NCI-H345 (cell line): ENCODE measurements at places on chromosomes 1 and 21.

- DNase-seq = no peak
These were observed 5.4 kb upstream of the PSMG1 start for GRCh38 chr21:39188521-39189139.

DNA sequence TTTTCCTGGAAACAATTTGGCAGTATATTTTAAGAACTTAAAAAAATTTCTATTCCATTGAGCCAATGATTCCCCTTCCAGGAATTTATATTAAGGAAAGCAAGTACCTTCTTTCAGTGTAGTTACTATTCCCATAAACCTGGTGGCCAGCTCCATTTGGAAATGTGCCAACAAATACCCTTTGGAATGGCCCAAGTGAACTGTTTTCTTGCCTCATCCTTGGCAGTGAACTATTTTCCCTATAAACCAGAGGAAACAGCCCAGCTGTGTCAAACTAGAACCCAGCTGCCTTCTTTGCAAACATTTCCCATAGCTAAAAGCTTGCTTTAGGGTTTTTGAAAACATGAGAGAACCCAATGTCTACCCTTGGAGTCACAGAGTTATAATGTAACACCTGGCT, 496.9 kb downstream of the NEGR1 start:
- no peak for DNase-seq

GRCh38 chr1:214004014-214004413, 16.2 kb downstream of the PROX1 start:
- no peak for DNase-seq

DNA sequence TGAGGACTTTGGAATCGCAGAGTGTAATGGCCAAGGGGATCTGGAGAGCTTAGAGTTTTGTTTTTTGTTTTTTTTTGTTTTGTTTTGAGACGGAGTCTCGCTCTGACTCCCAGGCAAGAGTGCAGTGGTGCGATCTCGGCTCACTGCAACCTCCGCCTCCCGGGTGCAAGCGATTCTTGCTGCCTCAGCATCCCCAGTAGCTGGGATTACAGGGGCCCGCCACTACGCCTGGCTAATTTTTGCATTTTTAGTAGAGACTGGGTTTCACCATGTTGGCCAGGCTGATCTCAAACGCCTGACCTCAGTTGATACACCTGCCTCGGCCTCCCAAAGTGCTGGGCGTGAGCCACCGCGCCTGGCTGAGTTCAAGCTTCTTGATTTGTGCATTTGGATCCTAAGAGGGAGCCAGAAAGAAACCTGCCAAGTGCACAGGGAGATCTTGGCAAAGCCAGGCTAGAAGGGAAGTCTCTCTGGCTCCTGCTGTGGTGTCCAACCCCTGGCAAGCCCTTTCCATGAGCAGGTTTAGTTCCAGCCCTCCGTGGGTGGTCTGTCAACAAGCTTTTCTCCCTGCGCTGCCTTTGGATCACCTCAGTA, 852 bp downstream of the FAAH start:
- DNase-seq = no peak

DNA sequence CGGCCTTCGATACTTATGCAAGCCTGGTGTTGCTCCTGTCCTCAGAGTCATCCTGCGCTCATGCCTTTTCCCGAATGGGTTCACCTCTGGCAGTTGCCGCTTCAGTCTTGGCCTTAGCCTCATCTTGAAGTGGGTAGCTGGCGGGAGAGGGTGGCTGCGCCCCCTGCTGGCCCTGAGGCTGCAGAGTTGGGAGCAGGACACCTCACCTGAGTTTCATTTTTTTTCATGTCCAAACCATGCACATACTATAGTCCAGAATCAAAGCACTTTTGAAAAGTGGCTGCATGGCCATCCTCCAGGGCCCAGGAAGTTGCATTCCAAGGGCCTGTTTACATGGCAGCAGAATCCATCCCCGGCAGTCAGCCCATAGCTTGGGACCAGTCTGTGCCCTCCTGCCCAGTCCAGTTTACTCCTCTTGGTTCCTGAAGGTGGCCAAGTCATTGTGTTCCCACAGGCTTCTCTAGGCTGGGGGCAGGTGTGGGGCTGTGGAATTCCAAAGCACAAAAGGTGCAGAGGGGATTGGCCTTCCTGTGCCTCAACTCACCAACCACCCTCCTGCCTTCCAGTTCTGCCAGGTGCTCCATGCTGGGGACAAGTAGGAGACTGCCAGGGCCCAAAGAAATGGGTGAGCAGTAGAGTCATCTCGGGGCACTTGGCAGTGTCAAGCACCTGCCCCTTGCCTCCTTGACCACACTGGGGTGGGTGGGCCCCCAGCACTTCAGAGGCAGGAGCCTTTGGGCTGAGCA, 44.0 kb downstream of the YARS1 start:
- peak; percentile 79 for DNase-seq

- DNase-seq = no peak
These were observed 164.9 kb downstream of the DYRK1A start for GRCh38 chr21:37531431-37531932.

GRCh38 chr1:8409106-8409505, 91.2 kb downstream of the SLC45A1 start:
- no peak for DNase-seq

GRCh38 chr1:196380316-196380715, 227.9 kb downstream of the KCNT2 start:
- DNase-seq = peak; percentile 34

DNA sequence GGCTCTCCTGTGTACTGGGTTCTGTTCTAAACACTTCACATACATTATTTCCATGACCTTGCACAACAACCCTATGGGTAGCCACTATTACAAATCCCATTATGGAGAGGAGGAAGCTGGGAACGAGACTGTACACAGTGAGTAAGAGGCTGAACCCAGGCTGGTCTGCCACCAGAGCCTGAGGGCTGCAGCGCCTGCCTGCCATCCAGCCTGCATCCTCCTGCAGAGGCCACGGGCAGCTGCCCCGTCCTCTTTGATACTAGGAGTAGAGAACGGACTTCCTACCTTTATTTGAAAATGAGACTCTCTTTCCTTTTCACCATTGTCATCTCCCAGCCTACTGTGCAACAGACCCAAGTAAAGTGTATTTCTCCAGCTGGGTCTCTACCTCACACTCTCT, 370.0 kb downstream of the HHAT start:
- peak; percentile 12 for DNase-seq

GRCh38 chr1:52032785-52033131, 852 bp downstream of the KTI12 start:
- no peak for DNase-seq

GRCh38 chr1:205929496-205930194, 13.6 kb downstream of the SLC26A9 start:
- no peak for DNase-seq

- DNase-seq = no peak
These were observed 22.5 kb downstream of the PCSK9 start for GRCh38 chr1:55061706-55062321.

DNA sequence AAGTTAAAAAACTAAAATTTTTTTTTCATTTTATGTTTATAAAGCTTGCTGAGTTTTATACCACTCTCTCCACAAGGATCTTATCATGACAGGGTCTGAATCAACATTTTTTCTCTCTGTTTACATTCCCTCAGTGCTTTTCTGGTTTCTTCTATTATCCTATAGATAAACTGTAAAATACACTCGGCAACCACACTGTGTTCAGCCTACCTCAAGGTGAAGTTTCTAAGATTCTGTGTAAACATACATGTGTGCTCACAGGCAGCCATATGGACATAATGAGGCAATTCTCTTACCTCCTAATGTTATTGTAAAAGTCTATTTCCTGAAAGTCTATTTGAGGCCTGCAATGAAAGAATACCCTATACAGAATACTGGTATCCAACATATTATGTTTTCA, 114.6 kb downstream of the NTPCR start:
- no peak for DNase-seq

- DNase-seq = no peak
These were observed 71.0 kb downstream of the SSBP3 start for GRCh38 chr1:54335011-54335754.

DNA sequence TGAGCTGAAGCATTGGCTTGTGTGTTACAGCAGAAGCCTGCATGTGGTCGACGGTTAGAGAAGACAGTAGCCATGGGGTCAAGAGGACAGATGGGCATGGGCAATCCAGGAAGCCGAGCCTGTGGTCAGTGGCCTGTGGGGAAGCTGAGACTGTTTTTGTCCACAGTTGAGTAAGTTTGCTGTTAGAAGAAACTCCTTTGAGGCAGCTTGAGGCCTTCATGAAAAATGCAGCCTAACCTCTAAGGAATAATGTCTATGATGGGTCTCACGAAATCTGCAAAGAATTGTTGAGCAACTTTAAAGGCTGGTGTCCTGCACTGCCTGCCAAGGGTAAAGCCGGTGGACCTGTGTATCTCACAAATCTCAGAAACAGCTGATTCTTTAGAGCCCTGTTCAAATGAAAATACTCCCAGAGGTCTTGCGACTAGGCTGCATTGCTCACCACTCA, 322.4 kb downstream of the SETD4 start:
- DNase-seq = no peak

- DNase-seq = no peak
These were observed 327.5 kb upstream of the RUNX1 start for GRCh38 chr21:35376406-35377135.

DNA sequence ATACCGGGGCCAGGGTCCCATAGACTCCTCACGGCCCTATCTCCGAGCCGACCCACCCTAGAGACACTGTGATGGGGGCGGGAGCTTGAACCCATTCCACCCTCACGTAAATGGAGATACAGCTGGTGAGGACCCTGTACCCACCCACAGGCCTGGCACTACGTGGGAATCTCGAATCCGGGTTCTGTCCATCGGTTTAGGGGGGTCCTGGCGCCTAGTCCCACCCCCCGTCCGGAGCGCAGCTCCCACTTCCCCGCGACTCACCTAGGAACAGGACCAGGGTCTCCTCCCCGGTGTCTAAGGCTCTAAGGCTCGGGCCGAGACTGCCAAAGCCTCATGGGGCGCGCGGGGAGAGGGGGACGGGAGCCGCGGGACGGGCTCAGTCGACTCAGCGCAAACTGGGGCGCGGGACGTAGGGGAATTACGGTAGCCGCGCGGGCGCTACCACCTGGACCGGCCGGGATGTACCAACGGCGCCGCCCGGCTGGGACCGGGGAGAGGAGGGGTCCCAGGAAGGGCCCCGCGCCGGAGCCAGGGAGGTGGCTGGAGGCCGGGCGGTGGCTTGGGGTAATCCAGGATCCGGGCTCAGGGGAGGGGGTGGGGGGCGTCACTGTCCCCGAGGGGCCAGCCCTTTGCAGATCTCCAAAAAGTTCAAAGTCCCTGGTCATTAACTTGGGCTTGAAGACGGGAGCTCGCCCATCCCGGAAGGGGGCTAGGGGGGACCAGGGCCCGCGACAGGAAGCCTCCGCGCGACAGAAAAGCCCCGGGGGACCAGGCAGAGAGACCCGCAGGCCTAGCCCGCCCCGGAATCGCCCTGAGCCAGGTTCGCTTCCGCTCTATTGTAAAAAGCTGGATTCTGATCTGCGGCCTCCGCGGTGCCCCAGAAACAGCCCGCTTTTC, 1.0 kb downstream of the PLEKHG5 start:
- peak; percentile 34 for DNase-seq

DNA sequence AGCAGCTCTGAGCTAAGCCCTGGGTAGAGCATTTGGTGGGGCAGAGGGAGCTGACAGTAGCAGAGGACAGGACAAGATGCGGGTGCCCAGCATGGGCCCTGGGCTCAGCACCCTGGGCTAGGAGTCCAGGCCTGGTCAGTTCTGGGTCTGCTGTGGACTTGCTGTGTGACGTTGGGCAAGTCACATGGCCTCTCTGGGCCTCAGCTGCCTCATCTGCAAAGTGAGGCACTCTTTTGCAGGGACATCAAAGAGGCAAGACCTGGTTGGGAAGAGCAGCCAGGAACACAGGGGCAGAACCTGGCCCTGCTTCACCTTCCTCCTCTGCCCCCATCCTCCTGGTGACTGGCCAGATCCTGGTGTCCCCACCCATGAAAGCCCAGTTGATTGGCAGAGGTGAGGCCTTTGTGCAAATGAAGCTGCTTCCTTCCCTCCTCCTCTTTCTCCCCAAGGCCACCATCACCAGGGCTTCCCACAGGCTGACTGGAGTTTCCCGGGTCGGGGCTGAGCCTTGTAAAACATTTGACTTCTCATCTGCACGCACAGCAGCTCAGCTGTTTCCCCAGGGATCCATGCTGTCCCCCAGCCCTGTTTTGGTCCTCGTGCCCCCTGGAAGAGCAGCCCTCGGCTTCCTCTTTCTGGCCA, 350.5 kb downstream of the MATN1 start:
- no peak for DNase-seq
